ENCODE measurements at places on chromosomes 1 and 21.

DNA sequence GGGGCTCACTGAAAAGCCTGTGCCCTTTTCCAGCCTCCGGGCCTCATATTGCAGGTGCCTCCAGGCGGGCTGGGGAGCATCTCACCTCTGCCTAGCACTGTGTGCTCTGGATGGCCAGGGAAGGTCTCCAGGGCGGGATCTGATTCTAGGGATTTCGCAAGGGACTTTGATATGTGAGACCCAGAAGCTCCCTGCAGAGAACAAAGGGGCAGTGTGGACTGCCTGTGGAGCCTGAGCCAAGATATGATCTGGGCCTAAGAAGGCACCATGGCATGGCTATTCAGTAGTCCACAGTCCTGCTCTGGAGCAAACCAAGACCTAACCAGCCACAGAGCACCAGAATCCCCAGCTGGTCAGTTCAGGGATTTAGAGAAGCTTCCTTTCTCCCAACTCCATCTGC lies 157.2 kb downstream of the ST6GALNAC5 start:
- no peak for DNase-seq

GRCh38 chr1:88168126-88168525 lies 515.9 kb upstream of the PKN2 start:
- DNase-seq, result no peak

GRCh38 chr1:100306735-100307313 lies 40.8 kb downstream of the RTCA start:
- DNase-seq, result no peak

DNA sequence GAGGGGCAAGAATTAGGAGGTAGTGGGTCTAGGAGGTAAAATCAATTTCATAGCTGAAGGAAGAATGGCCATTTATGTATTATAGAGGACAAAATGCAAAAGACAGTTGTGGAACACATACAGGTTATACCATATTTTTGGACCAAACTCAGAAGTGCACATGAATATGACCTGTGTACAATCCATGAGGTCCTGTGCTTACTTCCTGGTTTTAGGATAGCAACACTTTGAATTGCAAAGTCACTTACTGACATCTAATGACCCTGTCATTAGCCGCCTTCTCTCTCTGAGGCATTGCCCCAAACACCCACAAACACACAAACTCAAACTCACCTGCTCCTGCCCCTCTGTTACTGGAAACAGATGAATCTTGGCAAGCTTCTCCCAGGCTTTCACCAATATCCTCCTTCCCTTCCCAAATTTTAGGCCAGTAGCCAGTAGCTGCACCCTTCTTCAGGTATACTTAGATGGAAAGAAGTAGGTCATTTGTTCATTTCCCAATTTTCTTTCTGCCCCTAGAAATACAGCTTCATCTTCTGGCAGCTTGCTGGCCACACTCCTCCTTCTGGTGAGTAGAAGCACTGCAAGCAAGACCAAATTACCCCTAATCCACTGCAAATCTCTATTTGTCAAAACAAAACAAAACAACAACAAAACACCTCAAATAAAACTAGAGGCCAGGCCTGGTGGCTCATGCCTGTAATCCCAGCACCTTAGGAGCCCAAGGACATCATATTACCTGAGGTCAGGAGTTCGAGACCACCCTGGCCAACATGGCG lies 13.7 kb upstream of the RPL5 start:
- peak; percentile 22 for DNase-seq

DNA sequence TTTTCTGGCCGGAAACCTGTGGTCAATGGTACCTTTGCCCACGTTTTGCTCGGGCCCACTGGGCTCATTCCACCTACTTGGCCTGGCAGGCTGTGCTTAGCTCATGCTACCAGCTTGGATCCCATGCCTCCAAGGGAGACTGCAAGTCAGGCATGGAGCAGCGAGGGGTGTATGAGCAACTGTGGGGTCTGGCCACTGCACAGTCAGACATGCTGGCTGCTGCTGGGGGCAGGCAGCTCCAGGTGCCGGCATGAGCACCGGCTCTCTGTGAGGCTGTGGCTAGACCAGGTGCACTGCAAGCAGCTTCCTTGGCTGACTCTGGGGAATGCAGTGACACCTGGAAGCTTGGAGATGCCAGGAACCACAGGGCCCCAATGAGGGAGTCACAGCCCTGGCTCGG lies 161.1 kb upstream of the DUSP10 start:
- no peak for DNase-seq

DNA sequence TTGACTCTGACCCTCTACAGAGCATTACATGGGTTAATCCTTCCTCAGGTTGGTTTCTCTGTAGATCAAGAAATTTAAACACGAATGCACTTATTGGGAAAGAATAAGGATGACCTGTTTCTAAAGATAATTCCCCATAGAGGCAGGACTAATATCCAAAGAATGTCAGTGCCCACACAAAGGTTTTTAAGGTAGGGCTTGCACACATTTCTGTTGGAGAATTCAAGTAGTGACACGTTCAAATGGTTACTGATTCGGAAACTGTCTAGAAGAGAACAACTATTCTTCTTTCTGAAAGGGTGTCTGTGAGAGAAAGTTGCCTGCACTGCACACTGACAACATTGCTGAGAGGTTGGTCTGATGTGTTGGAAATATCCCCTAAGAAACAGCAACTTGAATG lies 167.3 kb downstream of the ZNF326 start:
- no peak for DNase-seq

DNA sequence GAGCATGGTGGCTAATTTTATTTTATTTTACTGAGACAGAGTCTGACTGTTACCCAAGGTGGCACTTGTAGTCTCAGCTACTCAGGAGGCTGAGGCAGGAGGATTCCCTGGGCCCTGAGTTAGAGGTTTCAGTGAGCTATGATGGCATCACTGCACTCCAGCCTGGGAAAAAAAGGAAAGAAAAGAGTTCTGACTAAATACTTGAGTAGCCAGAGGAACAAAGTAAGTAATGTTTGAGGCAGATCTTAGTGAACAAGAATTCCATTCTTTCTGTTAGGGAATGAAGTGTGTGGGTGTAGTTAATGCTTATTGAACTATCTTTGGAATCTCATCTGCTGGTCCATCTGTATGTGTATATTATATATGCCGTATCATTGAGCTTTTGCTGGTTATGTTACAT lies 13.1 kb upstream of the EVI5 start:
- DNase-seq, result no peak

DNA sequence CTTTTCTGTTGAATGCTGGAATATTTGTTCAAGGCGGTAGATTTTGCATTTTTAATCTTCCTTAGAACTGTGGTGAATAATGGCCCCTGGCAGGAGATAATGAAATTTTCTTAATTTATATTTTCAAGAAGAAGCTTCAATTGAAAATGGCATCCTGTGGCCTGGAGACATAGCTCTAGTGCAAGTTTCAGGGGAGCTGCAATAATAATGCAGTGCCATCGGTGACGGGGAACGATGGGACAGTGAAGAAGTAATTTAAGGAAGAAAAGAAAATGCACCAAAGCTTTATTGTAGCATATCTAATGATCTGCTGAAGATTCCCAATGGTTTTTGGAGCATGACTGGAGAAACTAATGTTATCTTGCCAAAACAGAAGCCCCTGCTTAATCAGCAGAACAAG lies 128.4 kb downstream of the ADGRL2 start:
- DNase-seq, result no peak

DNA sequence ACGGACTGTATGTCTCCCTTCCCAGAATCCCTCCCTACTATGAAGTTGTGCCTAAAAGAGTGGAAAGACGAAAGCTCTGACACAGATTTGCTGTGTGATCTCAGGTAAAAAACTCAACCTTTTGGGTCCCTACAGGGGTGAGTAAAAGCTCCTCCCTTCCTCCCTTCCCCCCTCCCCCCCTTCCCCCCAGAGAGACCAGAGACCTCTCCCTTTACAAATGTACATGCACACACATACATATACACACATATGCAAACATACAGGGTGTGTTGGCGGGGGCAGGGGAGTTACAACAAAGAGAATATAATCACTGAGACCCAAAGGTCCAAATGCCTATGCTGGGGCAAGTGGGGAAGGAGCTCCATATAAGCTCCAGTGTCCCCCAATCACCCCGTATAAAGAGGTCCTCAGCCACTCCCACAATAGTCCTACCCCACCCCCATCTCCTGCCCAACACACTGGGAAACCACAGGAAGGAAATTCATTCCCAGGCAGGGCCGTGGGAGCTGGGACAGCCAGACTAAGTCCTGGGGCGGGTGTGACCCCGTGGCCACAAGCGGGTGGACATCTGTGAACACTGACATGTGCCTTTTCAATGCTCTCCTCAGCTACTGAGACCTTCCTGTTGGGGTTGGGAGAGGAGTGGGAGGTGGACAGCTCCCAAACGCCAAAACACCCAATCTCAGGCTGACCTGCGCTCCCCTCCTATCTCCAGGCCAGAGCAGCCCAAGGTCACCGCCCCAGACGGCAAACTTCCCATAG lies 2.0 kb downstream of the MEF2D start:
- DNase-seq, result no peak

DNA sequence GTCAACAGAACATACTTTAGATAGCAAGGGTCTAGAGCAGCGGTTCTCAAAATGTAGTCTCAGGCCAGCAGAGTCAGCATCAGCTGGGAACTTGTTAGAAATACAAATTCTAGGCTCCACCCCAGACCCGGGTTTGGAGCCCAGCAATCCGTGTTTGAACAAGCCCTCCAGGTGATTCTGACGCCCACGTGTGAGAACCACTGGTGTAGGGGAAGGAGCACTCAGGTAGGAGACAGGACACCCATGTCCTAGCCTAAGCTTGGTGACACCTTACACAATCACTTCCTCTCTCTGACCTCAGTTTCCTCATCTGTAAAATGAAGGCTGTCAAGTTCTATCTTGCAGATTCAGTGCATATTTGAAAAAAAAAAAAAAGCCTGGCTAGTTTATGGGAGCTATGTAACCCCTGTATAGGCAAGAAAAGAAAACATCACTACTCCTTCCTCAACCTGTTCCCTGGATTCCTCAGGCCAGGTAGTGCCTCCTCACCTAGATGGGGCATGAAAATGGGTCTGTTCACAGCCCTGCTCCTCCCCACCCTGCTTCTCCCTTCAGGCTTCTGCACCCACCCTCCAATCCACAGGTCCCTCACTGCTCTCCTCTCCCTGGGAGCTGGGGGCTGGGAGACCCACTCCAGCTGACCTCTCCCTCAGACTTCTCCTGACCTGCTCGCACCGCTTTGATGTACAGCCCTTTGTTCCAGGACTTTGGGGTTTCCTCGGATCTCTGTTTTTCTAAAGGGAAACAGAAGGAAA lies 7.1 kb upstream of the PHLDA3 start:
- no peak for DNase-seq

DNA sequence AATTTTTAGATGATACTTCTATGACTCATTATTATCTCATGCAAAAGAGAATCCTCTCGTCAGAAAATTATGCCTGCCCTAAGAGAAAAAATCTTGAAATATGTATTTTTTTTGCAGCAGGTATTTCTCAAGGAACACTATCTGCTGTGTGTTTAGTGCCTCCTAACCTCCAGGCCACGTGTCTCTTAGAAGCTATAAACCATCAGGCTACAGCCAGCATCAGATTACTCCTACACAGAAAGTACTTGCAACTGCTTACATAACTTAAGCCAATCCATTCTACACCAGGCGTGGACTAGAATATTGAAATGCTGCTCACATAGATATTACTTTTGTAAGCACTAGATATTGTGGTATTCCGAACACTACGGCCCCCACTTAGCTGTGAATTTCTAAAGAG lies 933.4 kb downstream of the PLA2G4A start:
- DNase-seq, result no peak

DNA sequence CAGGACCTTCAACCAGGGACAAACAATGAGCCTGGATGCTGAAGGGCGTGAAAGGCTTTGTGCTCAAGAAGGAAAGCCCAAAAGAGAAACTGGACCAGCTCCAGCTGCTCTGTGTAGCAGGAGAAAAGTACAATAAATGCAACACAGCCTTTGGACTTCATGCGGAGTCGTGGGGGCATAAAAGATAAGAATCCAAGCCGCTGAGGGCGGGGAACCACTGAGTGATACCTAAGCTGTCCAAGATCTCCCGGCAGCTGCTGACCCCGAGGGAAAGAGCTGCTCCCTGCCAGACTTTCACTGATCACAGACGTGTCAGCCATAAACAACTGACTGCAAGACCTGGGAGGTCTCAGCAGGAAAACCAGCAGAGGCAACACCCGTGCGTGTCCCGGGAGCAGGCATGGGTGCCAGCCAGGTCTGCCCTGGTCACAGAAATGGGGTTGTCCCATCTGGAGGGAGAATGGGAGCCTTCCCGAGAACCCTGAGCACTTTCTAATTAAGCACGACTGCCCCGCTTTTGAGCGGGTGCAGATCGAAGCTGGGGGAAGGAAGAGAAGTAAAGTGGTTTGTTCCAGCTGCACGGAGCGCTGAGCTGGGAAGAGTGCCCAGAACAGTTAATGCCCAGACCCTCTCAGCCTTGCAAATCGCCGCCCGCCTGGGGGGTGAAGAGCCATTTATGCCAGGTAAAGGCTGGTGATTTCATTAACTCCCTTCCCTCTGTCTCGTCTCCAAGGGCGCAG lies 68.3 kb upstream of the TARDBP start:
- peak; percentile 37 for DNase-seq

GRCh38 chr1:48229317-48229716 lies 6.8 kb downstream of the SLC5A9 start:
- DNase-seq, result no peak

DNA sequence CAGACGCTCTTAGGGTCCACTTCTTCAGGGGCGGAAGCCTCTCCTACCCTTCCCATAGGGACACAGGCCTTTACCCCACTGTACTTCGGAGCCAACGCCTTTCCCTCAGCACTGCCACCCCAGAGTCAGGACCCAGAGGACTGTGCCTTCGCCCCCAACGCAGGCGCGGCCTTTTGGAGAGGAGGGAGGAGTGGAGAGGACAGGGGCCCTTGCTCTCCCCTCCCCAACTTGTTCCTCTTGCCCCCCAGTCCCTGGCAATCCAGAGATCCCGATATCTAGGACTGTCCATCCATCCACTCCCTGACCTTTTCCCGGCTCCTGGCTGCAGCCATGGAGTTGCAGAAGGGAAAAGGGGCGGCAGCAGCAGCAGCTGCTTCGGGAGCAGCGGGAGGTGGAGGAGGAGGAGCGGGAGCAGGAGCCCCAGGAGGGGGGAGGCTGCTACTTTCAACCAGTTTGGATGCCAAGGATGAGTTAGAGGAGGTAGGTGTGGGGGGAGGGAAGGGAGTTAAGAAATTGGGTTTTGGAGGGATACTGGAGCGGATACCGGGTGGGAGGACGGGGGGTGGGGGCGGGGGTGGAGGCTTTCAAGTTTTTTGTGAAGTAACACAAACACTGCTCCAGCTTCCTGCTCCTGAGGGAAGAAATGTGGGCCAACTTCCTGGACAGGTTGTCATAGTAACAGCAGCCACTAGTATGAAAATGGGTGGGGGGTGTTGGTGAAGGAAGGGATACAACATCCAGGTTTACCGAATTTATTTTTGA lies 636 bp downstream of the INTS3 start:
- DNase-seq, result no peak

DNA sequence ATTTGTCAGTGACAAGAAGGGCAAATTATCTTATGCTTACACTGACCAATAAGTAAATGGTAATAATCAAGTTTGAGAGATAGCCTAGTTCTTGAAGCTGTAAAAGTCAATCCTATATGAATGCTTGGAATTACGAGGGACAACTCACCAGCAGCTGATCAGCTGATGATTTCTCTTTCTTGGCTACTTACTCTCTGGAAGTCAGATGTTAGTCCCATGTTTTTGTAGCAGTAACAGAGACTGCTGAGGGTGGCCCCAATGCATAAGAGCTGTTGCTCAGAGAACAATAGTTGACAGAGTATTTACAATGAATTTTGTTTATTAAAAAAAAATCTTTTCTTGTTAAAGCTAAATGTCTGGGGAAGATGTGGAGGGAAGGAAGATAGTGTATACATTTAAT lies 39.3 kb downstream of the CD160 start:
- DNase-seq, result no peak

Data from NCI-H1436 (cell line).